ENCODE measurements at places on chromosomes 3 and 15.

GRCh38 chr15:79400650-79401049 is 31.5 kb upstream of the MINAR1 start:
- no peak for DNase-seq

DNA sequence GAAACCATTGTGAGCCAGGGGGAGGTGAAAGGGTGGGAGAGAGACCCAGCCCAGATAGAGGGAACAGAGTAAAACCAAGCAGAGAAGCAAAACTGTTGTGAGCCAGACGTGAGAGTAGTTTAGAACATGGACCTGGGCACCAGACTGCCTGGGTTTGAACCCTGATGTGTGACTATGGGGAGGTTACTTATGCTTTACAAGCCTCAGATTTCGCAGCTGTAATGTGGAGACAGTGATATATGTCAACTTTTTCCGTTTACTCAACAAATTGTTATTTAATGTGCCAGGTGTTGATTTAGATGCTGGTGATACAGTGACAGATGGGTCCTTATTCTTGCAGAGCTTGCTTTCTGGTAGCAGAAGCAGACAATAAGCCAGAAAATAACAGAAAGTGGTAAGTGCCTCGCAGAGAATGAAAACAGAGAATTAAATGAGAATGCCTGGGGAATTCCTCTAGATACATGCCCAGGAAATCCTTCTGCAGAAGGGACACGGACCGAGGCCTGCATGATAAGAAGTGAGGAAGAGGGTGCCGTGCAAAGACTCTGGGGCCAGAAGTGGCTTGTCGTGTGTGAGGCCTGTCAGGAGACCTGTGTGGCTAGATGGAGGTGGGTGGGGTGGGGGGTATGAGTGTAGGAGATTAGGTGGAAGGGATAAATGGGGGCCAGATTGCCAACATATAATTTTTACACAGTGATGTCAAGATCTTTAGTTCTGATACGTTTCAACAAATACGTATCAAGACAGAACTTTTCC is 15.0 kb downstream of the KAT2B start:
- DNase-seq, result no peak

- DNase-seq, result no peak
Measured at GRCh38 chr15:68371851-68372250, 60.1 kb downstream of the ITGA11 start.

DNA sequence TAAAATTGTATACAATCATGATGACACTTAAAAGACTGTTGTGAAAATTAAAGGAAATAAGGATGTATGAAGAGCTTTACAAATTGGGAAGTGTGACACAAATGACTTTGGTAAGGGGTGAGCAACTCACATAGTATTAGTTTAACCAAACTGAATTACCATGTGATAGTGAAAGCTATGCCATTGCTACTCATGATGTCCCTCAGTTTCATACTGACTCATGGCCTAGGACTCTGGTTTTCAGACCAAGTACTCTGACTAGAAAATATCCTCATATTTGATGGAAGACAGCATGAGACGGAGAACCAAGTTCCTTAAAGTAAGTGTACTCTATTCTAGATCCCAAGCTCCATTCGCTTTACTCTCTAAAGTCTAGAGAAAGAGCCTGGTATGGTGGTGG is 203.2 kb upstream of the ICE2 start:
- DNase-seq, result no peak

GRCh38 chr15:62254137-62254934 is 89.3 kb upstream of the C2CD4B start:
- peak; percentile 45 for DNase-seq

DNA sequence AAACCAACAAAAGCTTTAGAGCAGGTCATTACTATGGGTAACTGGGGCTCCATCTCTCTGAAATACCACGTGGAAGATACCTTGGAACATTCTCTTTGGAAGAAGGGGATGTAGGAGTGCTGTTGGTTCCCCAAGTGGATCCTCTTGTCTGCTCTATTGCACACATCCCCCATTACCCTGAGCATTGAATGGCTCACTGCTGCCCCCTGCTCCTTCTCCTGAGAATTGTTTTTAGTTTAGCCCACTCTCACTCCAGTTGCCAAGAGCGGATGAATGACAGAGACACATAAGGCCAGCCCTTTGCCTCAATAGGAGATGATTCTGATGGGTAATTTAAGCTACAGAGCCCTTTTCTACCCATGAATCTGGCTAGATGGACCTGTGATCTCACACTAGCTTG is 135.6 kb upstream of the SUCLG2 start:
- DNase-seq, result peak; percentile 74

GRCh38 chr3:152853196-152853595 is 18.3 kb downstream of the P2RY1 start:
- no peak for DNase-seq

- no peak for DNase-seq
Measured at GRCh38 chr15:69997161-69997485, 100.6 kb downstream of the TLE3 start.

GRCh38 chr3:26308454-26308853 is 314.1 kb upstream of the LRRC3B start:
- DNase-seq, result no peak

GRCh38 chr3:83193526-83193925 is 1432.1 kb upstream of the GBE1 start:
- no peak for DNase-seq

GRCh38 chr15:84035399-84035766 is 200.2 kb upstream of the GOLGA6L4 start:
- DNase-seq, result no peak

- no peak for DNase-seq
Measured at GRCh38 chr3:13571831-13572750, 23.2 kb downstream of the FBLN2 start.

DNA sequence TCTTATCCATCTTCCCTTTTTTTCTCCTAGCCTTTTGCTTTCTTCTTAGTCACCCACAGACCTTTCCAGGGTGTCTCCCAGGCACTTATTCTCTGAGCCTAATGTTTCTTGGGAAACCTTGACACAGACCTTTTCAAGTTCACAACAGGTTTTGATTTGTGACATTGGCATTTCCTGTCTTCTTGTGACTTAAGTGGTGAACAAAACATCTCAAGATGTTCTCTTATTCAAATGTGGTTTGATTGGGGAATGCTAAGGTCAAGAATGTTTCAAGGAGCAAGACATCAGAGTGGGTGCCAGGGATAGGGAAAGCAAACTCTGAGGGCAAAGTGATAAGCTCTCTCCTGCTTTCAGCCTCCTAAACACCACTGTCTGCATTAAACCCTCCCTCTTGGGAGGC is 68.2 kb upstream of the GSK3B start:
- no peak for DNase-seq

GRCh38 chr3:189680723-189681122 is 49.5 kb downstream of the TP63 start:
- DNase-seq, result no peak

GRCh38 chr3:180068023-180068422 is 31.3 kb upstream of the PEX5L start:
- DNase-seq, result no peak

DNA sequence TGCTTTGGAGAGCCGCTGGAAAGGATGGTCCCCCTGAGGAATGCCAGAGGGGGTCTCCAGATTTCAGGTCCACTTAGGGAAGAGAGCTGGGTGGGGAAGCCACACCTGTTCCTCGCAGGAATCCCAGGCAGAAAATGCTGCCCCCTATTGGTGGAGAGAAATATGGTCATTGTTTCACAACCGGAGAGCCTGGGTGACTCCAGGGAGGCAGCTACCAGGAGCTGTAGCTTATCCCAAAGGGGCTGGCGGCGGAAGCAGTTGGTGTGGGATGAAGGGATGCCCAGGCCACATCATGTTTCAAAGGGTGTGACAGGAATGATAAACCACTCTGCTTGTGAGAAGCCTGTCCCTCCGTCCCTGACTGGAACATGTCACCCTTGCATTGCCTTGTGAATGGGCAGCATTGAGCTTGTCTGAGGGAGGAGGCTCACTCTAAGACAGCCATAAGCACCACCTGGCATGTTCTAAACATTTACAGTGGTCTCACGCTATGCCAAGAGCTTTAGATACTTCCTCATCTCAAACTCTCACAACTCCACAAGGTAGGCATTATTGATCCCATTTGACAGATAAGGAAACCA is 34.5 kb downstream of the POMGNT2 start:
- peak; percentile 49 for DNase-seq

DNA sequence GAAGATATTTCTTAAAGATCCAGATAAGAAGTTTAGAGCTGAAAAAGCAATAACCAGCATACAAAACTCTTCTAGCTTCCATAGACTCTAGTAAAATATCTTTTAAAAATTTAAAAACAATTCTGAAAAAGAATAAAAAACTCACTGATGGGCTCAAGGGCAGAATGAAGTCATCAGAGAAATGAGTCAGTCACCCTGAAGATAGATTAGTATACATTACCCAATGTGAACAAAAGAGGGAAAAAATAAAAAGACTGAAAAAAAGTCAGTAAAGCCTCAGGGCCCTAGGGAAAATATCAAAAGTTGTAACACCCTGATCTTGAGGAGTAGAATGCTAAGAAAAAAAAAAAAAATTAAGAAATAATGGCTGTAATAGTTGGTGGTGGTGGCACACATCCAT is 11.4 kb downstream of the DET1 start:
- no peak for DNase-seq

- DNase-seq, result no peak
Measured at GRCh38 chr3:9124730-9125129, 124.7 kb downstream of the SRGAP3 start.

- DNase-seq, result no peak
Measured at GRCh38 chr3:24177201-24177600, 232.1 kb downstream of the NR1D2 start.

GRCh38 chr15:36881516-36881915 is 218.8 kb downstream of the MEIS2 start:
- no peak for DNase-seq

GRCh38 chr15:89551550-89551949 is 23.7 kb upstream of the TICRR start:
- no peak for DNase-seq

DNA sequence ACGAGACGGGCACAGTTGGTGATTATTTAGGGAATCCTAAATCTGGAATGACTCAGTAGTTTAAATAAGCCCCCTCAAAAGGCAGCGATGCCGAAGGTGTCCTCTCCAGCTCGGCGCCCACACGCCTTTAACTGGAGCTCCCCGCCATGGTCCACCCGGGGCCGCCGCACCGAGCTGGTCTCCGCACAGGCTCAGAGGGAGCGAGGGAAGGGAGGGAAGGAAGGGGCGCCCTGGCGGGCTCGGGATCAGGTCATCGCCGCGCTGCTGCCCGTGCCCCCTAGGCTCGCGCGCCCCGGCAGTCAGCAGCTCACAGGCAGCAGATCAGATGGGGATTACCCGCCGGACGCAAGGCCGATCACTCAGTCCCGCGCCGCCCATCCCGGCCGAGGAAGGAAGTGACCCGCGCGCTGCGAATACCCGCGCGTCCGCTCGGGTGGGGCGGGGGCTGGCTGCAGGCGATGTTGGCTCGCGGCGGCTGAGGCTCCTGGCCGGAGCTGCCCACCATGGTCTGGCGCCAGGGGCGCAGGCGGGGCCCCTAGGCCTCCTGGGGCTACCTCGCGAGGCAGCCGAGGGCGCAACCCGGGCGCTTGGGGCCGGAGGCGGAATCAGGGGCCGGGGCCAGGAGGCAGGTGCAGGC is 318.0 kb downstream of the FGF12 start:
- DNase-seq, result no peak

DNA sequence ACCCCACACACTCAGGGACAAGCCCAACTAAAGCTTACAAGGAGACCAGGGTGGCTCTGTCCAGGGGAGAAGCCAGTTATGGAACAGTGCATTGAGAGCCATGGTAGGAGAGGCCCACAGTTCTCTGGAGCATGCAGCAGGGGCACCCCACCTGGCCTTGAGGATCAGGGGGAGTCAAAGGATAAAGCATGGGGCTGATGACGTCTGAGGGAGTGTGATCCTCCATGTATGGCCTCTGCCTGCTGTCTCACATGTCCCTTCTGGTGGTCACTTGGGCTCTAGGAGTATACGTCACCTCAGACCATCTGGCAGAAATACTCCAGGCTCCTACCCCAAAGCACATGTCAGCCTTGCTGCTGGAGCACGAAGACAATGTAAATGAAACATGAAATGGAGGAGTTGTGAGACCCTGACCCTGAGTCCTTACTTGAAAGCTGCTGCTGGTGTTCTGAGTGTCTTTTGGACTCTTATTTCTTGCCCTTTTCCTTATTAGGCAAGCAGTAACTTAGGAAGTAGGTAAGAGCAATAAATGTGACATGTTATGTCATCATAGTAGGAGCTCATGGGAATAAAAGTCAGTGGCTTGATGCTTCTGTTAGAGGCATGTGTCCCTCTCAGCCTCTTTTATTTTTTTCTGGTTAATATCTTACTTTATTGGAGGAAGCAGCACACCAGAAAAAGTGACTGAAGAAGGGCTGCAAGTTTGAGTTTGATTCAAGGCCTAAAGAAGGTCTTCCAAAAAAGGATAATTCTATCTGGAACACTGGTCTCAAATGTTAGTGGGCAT is 15.5 kb downstream of the SRPRB start:
- no peak for DNase-seq

DNA sequence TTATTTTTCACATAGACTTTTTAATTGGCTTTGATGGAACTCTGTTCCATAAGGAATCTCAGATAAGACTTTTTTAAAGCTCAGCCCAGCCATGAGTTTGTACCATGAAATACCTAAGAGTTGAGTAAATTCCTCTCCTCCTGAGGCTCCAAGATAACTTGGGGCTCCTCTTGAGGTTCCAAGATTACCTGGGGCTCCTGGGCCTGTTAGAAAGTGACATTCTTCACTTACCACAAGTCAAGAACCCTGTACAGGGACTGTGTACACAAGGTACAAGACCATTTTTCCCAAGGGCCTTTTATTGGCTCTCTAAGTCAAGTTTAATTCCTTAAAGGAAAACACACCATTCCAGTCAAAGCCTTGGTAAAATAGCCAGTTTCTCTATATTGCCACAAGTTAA is 111.3 kb upstream of the PRR20G start:
- no peak for DNase-seq

DNA sequence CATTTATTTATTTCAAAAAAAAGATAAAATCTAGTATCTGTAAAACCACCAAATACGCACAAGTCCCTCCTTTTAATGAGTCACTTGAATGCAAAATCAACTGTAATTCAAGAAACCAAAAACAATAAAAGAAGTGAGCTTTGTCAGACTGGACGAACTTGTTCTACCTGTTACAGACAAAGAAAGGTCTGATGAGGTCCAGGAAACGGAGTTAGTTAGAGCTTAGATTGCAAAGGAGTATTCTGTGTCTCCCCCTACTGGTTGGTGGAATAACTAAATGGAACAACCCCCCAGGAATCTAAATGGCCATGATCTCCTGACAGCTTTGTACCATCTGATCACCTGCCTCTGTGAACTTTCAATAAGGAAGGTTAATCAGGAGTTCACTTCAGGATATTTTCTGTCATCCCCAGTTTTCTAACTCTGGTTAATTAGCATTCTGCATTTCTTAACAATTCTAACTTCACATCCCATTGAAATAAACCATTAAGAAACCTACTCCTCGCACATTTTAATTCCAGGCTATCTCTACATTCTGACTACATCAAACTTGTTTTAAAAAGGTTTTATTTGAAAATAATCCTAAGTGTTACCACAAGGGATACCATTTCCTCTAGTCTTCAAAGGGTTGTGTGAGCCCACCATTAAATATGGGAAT is 333.0 kb upstream of the SATB1 start:
- DNase-seq, result peak; percentile 86

- no peak for DNase-seq
Measured at GRCh38 chr3:53300826-53301225, 45.0 kb upstream of the TKT start.
